GM23248 (cell line): ENCODE measurements at places on chromosomes 13 and 19.

DNA sequence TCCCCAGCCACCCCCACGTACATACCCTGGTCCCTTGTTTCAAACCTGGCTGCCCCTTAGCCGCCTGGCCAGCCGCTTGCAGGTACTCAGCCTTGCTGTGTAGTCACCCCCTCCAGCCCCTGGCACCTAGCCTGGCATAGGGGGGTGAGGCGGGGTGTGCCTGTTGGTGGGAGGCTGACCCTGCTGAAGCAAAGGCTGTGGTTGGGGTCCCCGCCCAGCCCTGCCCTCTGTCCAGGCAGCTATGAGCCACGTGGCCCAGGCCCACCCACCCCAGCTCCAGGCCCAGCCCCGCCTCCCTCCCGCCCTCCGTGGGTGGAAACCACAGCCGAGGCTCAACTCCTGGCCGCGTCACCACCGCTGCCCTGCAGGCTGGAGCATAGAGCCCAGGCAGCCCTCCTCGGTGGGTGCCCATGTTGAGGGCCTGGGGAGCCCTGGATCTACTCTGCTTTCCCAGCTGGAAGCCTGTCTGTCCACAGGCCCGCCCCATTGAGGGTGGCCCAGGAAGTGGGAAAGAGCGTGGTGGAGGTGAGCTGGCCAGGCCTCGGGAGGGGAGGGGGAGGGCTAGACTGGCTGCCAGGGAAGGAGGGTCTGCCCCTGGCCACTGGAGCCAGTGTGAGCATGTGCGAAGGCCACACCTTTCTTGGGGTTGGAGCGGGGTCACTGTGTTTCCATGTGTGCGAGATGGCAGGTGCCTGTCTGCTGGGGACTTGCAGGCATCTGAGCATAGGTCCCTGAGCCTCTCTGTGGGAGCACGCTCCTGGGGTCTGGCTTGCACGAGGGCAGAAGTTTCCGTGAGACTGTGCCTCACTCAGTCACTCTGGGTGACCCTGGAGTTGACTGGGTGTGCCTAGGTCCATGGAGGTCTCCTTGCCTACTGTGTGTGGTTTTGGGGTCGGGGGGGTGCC is 31.0 kb downstream of the PAK4 start:
- peak; percentile 72 for DNase-seq

- no peak for DNase-seq
Measured at GRCh38 chr19:18408053-18408476, 10.6 kb upstream of the LRRC25 start.

DNA sequence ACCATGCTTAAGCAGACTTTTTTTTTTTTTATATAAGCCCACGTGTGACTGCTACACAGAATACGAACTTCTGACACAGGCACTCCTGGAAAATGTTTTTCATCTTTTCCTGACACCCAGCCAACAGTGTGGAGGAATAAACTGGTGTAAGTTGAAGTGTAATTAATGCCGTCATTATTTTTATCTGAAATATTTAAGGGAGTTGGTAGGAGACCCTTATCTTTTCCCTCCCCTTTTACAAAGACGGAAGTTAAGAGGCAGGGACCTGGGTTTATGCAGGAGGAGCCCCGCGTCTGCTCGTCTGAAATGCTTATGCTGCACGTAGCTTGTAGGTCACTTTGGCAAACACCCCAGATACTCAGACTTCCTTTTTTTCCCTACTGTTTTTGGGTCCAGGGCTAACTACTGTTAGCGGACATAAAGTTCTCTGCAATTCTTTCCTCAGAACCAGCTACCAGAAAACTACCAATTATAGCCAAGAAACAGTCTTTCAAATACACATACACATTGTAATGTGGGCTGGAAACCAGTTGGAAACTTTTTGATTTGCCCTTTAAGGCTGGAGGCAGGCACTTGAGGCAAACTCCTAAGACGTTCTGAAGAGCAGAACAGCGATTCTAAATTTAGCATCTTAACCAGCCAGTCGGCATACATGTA is 50.8 kb downstream of the EFNB2 start:
- no peak for DNase-seq

DNA sequence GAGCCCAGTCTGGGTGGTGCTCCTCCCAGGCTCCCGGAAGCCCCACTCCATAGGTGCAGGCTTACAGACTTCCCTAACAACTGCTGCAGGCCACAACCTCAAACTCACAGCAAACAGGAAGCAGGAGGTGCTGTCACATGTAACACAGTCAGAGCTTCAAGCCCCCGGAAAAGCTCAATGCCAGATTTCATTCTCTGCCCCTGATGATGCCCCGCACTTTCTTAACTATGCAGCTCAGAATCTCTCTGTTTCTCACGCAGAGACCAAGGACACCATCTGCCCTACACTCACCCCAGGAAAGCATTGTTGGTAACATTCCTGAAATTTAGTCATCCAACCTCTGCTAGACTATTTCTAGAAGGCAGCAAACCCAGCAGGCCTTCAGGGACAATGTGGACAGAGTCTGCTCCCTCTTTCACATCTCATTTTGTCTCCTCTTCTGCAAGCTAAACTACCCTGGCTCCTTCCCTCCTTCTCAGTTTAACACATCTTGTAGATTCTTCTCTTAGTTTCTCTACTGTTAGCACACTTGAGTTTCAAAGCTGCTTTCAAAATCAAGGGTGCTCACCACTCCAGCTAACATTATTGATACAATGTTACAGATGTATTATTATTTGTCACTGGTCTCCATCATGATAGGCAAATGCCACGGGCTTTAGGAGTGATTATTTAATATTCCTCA is 162.5 kb downstream of the KCTD12 start:
- DNase-seq, result peak; percentile 95

GRCh38 chr13:106567474-106568298 is at the start of gene ARGLU1:
Gene ARGLU1 (minus strand): TSS chr13:106568137. CDS start chr13:106567919, 218 bp downstream.
- DNase-seq, result peak; percentile 98

DNA sequence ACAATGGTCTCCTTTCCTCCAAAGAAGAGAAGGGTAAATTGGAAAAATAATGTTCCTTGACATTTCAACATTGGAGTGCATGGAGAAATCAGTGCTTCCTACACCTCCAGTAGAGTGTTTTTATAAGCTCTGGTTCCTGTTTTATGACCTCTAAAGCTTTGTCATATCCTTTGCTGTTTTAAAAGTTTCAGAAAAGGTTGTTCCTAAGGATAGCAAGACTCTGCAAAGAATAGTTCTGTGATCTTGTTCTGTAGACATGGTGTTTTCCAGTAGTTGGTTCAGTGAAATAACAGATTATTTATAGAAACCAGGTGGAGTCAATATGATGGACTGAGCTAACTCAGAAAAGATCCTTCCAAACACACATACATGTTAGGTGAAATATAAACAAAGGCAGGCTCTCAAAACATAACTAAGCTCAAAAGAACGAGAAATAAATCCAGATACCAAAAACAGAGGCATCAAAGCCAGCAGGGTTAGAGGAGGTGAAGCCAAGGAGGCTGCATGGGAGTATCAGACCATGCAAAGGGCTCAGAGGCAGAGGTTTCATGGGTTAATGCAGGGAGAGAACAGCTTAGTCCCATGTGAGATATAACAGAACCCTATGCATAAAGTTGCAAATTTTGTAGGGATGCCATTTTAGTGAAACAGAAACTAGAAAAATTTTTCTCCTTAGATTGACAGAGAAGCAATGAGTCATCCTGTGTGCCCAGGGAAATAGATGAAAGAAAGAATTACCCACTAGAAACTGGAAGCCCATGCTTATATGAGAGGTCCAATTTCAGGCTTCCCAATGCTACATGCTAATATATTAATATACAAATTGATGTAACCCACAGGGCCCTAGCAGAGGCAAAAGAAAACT is 44.3 kb downstream of the SHISA2 start:
- no peak for DNase-seq

- DNase-seq, result peak; percentile 73
Measured at GRCh38 chr19:485583-486236, 10.6 kb upstream of the MADCAM1 start.

DNA sequence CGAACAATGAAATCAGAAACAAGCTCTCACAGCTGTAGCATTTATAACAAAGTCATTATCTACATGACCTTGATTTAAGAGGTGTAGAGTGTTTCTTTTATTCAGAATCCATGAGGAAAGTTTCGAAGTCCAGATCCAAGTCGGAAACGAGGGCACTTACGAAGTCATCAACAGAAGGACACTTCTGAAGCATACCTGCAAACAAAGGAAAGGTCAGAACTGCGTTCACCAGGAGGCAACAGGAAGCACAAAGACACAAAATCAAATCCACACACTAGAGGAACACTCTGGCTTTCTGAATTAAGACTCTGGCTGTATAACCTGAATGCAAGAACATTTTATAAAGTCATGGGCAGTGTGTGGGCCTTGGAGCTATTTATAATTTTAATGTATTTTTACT is 158.9 kb downstream of the MIPEP start:
- no peak for DNase-seq

GRCh38 chr13:106034201-106034600 is 501.3 kb downstream of the EFNB2 start:
- DNase-seq, result peak; percentile 30

DNA sequence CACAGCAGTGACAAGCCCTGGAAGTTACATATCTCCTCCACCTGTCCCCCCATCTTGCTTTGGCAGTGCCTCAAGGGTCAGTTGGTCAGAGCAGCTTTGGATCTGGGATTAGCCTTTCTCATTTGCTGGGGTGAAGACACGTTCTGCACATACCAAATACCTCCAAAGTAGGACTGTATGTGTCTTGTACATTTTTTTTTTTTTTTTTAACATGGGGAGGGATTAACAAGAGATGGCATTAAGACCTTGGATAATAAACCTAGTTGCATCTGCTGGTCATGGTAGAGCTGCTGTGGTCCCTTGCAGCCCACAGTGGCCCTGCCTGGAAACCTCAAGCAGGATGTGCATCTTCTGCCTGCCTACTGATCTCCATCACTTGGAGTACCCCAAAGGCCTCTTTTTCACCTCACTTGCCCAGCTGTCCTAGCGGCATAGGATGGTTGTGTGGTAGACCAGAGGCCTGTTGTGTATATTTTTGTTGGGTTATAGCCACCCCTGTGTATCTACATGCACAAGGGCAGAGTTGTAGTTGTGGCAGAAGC is 2.5 kb downstream of the RPS19 start:
- no peak for DNase-seq

GRCh38 chr19:21947775-21948174 is 63.0 kb downstream of the ZNF208 start:
- no peak for DNase-seq

- DNase-seq, result no peak
Measured at GRCh38 chr19:11425719-11426457, 6.8 kb upstream of the RGL3 start.

- DNase-seq, result peak; percentile 26
Measured at GRCh38 chr19:45249261-45250033, 1.6 kb upstream of the MARK4 start.

DNA sequence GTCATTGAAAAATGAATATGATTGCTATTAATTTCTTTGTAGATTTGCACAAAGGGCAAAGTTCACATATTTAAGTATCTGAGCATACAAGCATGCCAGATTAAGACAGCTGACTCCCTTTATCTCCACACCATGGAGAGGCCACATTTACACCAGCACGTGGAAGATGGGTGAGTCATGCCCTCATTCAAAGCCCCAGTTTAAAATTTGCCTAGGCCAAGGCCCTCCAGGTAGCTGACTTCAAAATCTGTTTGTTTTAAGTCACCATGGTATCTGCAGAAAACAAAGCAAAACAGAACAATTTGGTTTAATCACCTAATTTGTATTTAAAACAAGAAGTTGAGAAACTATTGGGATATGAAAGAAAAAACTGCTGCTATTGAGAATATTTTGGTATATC is 109.2 kb downstream of the ESD start:
- peak; percentile 26 for DNase-seq

GRCh38 chr13:95784161-95784899 is 107.4 kb downstream of the DNAJC3 start:
- peak; percentile 72 for DNase-seq

GRCh38 chr19:38736413-38737280 is 7.6 kb downstream of the CAPN12 start:
- peak; percentile 52 for DNase-seq

GRCh38 chr19:33804021-33804799 is 7.5 kb downstream of the KCTD15 start:
- peak; percentile 71 for DNase-seq

DNA sequence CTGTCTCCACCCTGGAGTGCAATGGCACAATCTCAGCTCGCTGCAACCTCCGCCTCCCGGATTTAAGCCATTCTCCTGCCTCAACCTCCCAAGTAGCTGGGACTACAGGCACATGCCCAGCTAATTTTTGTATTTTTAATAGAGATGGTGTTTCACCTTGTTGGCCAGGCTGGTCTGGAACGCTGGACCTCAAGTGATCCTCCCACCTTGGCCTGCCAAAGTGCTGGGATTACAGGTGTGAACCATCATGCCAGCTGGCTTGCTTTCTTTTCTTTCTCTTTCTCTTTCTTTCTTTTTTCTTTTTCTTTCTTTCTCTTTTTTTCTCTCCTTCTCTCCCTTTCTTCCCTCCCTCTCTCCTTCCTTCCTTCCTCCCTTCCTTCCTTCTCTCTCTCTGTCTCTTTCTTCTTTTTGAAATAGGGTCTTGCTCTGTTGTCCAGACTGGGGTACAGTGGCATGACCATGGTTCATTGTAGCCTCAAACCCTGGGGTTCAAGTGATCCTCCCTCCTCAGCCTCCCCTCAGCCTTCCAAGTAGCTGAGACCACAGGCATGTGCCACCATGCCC is 33.3 kb upstream of the NFIC start:
- no peak for DNase-seq

DNA sequence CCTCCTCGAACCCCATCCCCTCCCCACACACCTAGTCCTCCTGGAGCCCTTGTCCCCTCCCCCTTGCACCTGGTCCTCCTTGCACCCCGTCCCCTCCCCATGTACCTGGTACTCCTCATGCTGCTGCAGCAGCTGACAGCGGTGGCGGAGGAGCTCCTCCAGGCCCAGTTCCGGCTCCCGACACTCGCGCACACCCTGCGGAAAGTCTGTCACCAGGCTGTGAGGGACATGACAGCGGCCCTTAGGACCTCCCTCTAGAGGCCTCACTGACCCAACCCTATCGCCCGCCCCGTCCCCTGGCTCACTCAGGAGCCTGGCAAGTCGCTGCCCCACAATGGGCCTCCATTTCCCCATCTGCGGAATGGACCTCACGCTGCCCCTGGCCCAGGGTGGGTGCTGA is 6.4 kb upstream of the PPP6R1 start:
- no peak for DNase-seq

DNA sequence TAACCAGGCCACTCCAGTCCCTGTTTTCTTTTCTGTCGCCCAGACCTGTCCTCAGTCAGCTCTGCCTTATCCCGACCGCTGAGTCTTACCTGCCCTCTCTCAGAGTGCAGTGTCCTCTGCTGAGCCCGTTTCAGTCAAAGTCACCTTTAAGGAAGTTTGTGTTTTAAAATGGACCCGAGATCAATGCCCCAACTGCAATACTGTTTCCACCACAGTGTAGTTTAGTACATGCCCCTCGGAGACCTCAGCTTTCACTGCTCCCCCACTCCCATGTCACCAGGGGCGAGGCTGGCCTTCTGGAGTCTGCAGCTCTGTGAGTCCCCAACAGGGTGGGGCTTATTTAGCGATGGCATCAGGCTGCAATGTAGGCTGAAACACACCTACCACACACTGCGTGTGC is 248.4 kb upstream of the TSHZ3 start:
- DNase-seq, result no peak

GRCh38 chr19:46733690-46734292 is 12.1 kb upstream of the FKRP start:
- no peak for DNase-seq
